Right kidney (tissue), 9 donors: ENCODE measurements at places on chromosomes 7 and 10.

DNA sequence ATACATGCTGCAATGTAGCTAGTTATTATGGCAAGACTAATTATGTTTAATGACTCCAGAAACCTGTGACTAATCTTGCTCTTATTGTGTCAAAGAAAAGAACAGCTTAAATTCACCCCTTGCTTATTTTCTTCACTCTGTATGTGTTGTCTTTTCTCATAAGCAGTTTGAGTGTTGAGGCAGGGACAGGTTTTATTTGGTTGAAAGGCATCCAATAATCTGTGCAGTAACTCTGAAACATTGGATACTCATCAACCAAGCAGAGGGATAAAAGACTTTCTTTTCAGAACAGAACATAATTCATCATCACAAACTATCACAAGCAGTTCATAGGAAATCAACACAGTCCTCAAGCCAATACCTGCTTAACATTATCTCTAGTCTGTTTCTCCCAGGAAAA lies 797.6 kb upstream of the MBL2 start:
- no peak for DNase-seq

DNA sequence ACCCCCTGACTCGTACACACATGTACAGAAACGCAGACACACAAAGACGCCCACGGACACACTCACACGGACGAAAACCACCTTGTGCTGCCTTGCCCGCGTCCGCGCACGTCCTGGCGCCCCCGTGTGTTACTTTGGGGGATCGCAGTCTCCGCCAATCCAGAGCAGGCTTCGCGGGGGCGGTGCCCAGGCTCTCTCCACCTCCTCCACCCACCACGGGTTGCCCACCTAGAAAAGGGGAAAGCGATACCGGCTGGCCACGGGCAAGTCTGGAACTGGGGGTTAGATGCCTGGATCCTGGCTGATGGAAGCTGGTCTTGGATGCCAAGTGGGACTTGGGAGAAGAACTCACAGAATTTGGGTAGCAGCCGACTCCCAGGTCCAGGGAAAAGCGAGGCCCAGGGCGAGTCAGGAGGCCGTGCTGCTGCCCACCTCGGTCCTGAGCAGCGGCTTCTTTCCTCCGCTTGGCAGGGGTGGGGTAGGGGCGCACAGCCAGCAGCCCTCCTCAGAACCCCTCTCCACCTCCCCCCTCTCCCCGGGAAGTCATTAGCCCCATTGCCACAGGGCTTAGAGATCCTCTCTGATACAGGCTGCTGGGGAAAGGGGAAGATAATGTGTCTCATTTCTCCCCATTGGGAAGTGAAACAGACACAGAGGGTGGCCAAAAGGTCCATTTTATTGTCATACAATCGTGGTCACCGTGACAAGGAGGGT lies 4.6 kb upstream of the VGF start:
- peak; percentile 76 for DNase-seq

GRCh38 chr10:68816796-68817412 lies 10.4 kb upstream of the STOX1 start:
- DNase-seq, result no peak

DNA sequence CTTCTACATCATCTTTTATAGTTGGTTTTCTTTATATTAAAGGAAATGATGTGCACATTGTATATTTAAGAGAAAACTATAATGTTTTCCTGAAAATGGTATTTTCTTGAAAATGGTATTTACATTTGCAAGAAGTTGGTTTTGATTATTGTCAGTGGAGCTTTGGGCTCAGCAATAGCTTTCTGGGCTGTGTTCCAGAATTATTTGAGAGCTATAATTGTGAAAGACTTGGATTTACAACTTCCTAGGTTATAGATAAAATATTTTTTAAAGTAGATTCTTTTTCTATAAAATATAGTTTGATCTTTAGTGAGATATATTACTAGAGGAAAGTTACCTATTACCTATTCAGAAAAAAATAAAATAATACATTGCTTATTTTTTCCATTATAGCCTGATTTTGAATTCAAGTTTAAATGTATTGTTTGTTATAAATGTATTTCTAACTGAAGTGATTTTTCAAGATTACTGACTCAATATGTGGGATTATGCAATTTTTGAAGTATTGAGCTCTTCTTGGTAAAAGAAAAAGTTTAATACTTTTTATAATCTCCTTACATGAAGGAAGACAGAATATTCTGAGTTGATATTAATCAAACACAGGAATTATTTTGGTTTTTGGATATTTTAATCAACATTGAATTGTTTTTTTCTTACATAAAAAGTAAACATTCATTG lies 20.2 kb downstream of the GNAI1 start:
- DNase-seq, result no peak

GRCh38 chr10:102628451-102628911 lies 15.8 kb upstream of the TRIM8 start:
- DNase-seq, result no peak

DNA sequence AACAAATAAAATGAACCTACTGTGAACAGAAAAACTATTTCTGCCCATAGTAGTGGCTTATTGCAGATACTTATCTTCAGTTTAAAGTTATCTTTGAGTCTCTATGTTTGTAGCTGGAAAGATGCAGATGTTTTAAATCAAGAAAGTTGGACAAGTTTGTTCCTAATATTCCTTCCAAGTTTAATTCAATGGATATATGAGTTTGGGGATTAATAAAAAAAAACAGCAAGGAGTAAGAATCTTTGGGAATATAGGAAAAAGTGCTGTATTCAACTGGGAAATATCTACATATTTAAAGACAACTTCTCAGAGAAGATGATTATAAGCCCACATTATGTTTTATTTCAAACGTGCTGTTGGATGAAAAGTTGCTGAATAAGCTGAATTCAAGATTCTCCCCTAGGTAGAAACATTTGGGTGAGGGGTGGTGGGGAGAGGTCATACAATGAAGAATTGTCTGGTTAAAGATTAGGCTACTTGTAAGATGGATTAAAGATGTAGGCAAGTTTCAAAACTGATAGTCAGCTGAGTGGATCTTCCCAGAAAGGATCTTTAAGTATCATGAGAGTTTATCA lies 1135.2 kb downstream of the CNTNAP2 start:
- no peak for DNase-seq

DNA sequence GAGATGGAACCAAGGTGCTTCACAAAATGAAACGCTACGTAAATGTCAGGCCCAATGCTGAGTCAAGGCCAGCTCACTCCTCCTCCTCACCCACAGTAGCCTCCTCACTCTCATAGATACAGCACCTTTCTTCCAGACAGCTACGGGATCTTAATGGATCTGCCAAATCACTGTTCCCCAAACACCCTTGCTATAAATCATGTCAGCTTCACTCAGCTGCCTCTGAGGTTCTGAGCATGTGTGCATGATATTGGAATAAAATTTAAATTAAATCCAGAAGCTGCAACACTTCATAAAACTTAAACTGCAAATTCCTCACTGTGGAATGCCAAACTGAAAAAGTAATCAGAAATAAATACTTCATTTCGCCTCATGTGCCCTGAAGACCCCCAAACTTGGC lies 14.7 kb upstream of the CPXM2 start:
- no peak for DNase-seq

GRCh38 chr10:62159351-62159750 lies 109.3 kb downstream of the RTKN2 start:
- no peak for DNase-seq

DNA sequence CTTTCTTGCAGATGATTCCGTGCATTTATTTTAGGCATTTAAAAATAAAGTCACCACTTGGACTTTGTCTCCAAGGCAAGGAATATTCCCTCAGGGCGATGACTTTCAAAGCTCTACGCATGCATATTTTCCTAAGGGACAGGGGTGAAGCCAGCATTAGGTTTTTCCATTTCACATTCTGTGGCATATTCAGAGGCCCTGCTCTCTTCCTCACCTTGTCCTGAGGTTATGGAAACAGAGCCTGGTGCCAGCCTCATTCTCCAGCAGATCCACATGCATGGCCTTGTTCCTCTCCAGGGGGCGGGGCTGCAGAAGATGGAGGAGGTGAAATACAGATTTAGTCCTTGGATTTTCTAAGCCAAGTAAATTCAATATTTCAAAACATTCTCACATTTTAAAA lies 11.6 kb upstream of the LYZL1 start:
- DNase-seq, result no peak

- DNase-seq, result no peak
Measured at GRCh38 chr10:57849691-57850357, 417.9 kb downstream of the IPMK start.

GRCh38 chr10:109961174-109962001 lies 38.1 kb upstream of the XPNPEP1 start:
- DNase-seq, result peak; percentile 52

DNA sequence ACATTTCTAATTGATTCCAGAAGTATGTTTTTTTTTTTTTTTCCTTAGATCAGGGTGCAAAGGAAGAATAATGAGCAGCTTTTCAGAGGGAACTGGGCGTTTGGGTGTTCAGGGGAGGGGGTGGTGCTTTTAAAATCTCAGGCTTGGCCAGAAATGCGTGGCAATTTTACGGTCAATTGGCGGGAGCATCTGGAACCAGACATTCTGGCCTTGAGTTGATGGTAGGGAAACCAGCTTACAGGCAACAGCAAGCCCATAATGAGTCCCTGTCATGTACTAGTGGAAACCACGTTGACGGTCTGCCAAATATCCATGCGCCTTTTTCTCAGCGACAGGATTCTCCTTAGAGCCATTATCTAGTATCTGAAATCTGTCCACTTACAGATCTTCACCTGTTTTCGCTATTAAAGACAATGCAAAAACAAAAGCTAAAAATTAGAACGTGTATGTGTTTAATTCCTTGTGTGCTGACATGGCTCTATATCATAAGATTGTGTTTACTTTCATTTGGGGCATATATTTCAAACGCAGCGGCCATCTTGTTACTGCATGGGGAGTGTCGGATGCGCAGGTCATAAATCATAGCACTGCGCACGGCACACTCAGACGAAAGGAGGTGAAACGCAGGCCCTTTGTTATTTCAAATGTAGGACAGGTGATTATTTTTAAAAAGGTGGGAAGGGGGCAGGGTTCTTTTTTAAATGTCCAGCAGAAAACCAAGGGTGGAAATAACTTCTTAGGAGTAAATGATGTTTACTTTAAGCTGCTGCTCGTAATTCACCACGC lies 209.2 kb downstream of the AGMO start:
- DNase-seq, result no peak

DNA sequence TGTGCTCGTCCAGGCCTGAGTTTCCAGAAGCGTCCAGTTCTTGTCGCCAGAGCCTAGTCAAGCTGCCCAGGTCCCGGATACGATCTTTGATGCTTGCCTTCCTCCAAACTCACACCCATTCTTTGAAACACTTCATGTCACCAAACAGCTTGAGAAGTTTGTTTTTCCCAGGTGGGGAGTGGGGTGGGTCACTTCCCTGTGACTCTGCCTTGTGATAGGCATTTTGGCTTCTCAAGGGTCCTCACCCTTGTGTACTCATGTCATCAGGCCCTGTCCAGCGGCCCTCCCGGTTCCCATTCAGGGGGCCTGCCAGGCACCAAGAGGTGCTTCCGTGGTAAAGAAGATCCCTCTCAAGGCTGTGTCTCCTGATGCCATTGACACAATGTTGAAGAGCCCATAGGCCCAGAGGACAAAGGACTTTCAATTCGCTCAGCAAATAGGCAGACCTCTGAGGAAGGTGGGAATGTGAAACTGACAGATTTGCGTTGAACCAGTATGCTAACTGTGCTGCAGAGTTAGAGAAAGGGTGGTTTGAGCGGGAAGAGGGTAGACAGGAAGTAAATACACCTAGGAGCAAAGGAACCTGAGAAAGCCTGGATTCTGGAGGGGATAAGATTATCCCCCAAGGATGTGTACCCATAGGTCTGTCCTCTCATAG lies 24.7 kb upstream of the SFTPA1 start:
- no peak for DNase-seq

GRCh38 chr10:70906953-70907636 lies 18.7 kb upstream of the PCBD1 start:
- no peak for DNase-seq

GRCh38 chr7:136869991-136870865 lies 1.8 kb downstream of the CHRM2 start:
- DNase-seq, result no peak

GRCh38 chr7:90945104-90945787 lies 319.0 kb upstream of the FZD1 start:
- no peak for DNase-seq

DNA sequence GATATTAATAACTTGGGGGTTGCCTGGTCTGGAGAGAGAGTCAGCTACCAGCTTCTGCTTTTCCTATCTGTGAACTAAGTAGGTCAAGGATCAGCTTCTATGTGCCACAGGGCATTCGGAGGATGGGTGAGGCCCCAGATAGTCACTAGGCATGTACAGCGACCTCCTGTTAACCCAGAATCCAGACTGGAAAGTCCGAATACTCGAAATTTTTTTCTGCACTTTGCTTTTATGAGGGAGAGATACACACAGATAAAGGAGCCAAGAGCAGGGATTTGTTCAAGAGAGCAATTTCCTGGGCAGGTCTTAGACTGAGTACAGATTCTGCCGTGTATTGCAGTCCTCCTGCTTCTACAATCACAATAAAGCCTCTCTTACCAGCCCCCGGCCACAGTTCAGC lies 54.2 kb downstream of the EMX2 start:
- DNase-seq, result no peak

DNA sequence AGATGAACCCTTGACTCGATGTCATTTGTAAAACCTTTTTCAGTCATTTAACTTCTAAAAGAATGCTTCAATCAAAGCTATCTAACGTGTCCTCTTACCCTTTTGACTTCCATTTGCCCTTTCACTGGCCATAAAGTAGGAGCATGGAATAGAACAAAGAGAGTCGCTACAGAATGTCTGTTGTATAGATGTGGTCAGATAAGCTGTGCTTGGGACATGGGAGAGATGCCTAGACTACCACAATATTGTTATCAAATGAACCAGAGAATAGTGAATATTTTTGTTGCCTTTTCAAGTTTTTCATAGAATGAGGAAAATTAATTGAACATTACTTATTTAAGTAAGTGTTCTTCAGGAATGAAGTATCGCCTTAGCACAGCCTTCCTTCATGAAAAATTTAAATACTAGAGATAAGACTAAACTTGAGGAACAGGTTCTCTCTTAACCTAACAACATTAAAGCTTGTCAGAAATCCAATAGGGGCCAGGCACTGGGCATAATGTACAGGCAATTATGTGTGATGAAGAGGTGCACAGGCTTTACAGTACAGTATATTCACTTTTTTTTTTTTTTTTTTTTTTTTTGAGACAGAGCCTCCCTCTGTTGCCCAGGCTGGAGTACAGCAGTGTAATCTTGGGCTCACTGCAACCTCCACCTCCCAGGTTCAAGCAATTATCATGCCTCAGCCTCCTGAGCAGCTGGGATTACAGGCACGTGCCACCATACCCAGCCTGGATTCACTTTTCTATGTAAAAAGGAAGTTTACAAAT lies 7.5 kb upstream of the KMT2E start:
- DNase-seq, result no peak

DNA sequence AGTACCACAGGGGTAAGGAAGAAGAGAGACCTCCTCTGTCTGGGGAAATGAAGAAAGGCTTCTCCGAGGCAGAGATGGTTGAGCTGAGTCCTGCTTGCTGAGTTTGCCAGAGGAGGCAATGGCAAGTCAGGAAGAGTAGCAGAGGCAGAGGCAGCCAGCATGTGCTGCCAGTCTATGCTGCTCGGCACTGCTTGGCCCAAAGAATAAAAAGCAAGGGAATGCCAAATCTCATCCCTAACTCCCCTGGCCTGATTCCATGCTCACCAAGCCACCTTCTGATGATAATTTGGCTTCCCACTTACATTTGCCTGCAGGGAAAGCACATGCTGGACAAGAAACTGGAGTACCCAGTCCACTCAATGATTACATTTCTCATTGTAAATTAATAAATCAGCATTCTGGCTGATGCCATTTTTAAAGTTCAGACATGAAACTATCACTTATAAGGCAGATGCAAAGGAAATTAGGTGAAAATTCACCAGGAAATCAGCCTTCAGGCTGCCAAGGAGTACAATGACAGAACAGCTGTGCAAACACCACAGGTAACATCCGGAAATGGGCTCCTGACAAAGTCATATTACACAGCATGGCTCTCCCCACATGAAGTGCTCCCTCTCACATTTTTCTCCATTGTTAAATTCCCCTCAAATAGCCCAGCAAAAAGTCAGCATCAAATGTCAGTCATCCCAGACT lies 245.9 kb downstream of the MTERF1 start:
- no peak for DNase-seq
